Caudate nucleus (tissue), 63 donors: ENCODE measurements at places on chromosomes 7 and 10.

GRCh38 chr10:78263521-78263988 lies 229.9 kb downstream of the RPS24 start:
- DNase-seq: peak; percentile 57

- no peak for DNase-seq
Measured at GRCh38 chr7:17407229-17407628, 108.8 kb downstream of the AHR start.

- peak; percentile 6 for DNase-seq
Measured at GRCh38 chr7:116607299-116607698, 64.7 kb upstream of the MET start.

GRCh38 chr10:28283251-28283650 lies 19.6 kb downstream of the MPP7 start:
- DNase-seq: no peak

GRCh38 chr10:29746080-29746797 lies 111.5 kb upstream of the SVIL start:
- no peak for DNase-seq

DNA sequence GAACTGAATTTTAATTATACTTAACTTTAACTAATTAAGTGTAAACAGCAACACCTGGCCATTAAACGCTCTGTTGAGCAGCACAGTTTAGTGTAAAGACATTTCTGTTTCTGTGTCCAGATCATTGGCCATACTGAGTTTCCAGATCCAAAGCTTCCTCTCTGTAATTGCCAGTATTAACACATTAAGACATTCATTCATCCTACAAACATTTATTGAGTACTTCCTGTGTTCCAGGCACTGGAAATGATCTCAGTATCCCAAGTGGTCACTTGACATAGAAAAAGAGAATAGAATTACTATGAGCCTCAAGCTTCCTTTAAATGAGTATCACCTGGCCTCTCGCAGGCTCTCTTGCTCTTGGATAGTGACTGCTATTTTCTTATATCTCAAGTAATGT lies 618.1 kb downstream of the SORCS3 start:
- DNase-seq: no peak

- no peak for DNase-seq
Measured at GRCh38 chr10:99548041-99548530, 15.3 kb downstream of the NKX2-3 start.

GRCh38 chr10:104300736-104301292 lies 31.8 kb downstream of the GSTO2 start:
- peak; percentile 51 for DNase-seq

- DNase-seq: no peak
Measured at GRCh38 chr10:119460369-119461195, 81.9 kb downstream of the RGS10 start.

- DNase-seq: no peak
Measured at GRCh38 chr7:75984130-75985008, 10.0 kb downstream of the TMEM120A start.

GRCh38 chr10:33566426-33566825 lies 232.0 kb upstream of the NRP1 start:
- DNase-seq: no peak

DNA sequence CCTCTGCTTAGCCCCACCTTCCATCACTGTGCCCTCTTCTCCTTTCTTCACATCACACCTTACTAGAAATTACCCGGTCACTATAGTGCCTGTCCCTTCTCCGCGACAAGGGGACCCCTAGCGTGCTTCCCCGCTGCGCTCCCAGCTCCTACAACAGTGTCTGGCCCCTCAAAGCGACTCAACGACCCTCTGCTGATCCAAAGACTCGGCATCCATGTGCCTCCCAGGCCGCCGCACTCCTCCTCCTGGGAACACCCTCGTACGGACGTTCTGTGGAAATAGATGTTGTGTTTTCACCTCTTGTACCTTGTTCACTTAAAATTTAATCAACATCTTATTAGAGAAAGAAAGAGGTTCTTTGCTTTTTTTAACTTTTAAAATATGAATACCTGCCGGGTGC lies 463.5 kb downstream of the DNAJB6 start:
- DNase-seq: no peak

DNA sequence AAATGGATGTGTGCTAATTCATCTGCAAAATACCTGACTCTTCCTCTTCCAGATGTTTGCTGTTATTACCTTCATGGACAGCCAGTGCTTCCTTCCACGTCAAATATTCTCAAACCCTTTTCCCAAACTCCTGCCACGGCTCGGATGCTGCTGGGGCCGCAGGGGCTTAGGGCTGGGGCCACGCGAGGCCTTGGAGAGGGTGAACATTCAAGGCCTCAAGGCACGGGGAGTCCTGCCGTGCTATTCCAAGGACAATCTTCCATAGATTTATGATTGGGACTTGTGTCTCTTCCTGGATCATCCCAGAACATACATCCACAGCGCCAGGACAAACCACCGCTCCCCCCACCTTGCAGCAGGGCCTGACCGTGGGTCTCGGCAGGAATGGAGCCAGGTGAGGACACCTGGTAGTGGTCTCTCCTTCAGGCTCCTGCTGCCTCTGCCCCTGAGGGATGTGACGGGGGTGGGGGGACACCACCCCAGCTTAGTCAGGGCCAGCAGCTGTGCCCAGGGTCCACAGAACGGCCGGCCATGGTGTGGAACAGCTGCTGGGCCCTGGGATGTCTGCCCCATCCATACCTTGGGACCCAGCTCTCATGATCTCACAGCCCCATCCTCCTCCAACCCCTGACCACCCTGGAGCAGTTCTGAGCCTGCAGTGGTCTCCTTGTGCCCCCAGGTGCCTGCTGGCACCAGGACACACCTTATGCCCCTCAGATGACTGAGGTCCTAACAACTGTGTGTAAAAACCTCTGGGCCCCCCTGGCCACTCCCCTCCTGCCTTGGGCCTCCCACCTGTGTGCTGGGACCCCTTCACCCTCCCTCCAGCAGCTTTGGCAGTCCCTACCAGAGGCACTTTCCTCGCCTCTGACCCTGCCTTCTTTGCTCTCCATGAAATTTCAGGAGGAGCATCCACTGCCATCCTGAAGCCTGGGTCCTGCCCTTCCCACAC lies 16.7 kb downstream of the VIPR2 start:
- DNase-seq: no peak
